ENCODE measurements at places on chromosomes 6 and 20. TPM values are rescaled to one million over a fixed set of nuclear protein-coding genes. Genes with fewer than 3 reads are reported as not detected.

The HLA-DRA gene
- polyA plus RNA-seq = 0.99 TPM

The TSPO2 gene
- polyA plus RNA-seq = not detected

The CST2 gene
- polyA plus RNA-seq = 0.12 TPM

The WFDC10B gene
- not detected for polyA plus RNA-seq

The BPIFB4 gene
- polyA plus RNA-seq = not detected

The SCUBE3 gene
- 0.29 TPM for polyA plus RNA-seq

The SEMG1 gene
- polyA plus RNA-seq = not detected

The RSPO3 gene
- 0.85 TPM for polyA plus RNA-seq

The RAB44 gene
- polyA plus RNA-seq = 0.03 TPM

The PGBD1 gene
- 5.5 TPM for polyA plus RNA-seq

The TNNC2 gene
- polyA plus RNA-seq = 1.4 TPM

The RAMACL gene
- 0.20 TPM for polyA plus RNA-seq

The SIGLEC1 gene
- not detected for polyA plus RNA-seq

The RBBP8NL gene
- polyA plus RNA-seq = not detected

The TLDC2 gene
- 0.09 TPM for polyA plus RNA-seq

The ERVFRD-1 gene
- polyA plus RNA-seq = not detected

The KCNQ5 gene
- polyA plus RNA-seq = 3.1 TPM

The TAGAP gene
- polyA plus RNA-seq = not detected

The SDCBP2 gene
- 0.78 TPM for polyA plus RNA-seq

The NKX2-4 gene
- polyA plus RNA-seq = not detected

The ECT2L gene
- not detected for polyA plus RNA-seq

The CLDN20 gene
- polyA plus RNA-seq = 0.05 TPM

The C6orf58 gene
- 0.05 TPM for polyA plus RNA-seq

The COX7A2 gene
- 159 TPM for polyA plus RNA-seq

The PARD6B gene
- 0.30 TPM for polyA plus RNA-seq

The ZBTB46 gene
- 0.96 TPM for polyA plus RNA-seq

Data from fibroblast of lung (primary cell).